NCI-H1436 (cell line): ENCODE measurements at places on chromosomes 12 and 14.

DNA sequence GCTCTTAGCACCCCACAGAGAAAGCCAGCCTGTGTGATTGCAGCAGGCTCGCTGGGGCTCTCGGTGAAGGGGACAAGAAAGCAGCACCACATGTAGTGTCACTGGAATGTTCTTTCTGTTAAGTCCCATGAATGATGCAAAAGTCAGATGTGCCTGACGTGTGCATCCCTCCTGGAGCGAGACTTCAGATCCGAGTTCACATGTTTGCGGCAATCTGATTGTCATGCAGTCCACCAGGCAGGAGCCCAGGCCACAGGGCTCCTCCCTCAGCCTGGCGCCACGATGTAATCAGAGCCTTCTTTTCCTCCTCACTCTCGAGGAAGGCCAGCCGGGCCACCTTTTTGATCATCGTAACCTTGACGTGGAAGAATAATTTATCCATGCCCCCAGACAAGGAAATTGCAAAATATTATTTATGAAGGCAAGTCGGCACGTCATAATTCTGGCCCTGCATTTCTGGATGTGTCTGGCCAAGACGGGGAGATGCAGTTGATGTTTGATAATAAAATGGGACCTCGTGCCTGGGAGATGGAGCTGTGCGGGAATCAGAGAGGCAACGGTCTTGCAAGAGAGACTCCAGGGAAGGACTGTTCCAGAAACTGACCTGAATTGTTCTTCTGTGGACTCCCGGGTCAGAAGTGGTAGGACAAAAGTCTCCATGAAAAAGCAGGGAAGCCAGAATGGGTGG, 214.6 kb downstream of the PHETA1 start:
- DNase-seq: no peak

- DNase-seq: peak; percentile 57
Observed at GRCh38 chr14:60514378-60514740, 5.4 kb downstream of the SIX6 start.

DNA sequence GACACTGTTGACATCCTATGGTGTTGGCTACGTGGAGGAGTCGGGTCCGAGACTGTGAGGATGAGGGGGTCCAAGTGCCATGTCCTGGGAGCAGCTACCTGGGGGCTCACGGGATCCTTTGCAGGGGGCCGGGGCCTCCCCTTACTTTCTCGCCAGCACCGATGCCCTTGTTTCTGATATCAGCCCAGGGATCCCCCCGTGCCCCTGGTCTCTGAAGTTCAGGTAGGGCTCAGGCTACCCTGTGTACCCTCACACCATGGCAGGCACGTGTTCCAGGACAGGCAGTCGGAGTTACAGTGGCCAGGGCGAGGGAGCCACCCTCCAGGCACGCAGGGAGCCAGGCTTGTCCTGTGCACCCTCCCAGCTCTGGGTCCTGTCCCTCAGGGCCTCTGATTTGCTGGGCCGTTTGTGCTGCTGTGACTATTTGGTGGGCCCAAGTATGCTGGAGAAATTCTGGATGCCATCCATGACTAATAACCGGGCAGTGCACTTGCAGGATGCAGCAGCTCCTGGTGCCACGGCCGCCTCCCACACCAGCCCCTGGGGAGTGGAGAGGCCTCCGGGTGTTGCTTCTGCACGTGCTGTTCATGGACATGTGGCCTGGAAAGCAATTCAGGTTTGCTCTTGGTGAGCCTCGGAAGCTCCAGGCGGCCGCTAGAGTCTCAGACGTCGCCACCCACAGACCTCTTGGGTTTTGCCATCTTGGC, 93.1 kb upstream of the SFSWAP start:
- no peak for DNase-seq

- DNase-seq: no peak
Observed at GRCh38 chr12:51886021-51886710, 1.7 kb upstream of the ANKRD33 start.

DNA sequence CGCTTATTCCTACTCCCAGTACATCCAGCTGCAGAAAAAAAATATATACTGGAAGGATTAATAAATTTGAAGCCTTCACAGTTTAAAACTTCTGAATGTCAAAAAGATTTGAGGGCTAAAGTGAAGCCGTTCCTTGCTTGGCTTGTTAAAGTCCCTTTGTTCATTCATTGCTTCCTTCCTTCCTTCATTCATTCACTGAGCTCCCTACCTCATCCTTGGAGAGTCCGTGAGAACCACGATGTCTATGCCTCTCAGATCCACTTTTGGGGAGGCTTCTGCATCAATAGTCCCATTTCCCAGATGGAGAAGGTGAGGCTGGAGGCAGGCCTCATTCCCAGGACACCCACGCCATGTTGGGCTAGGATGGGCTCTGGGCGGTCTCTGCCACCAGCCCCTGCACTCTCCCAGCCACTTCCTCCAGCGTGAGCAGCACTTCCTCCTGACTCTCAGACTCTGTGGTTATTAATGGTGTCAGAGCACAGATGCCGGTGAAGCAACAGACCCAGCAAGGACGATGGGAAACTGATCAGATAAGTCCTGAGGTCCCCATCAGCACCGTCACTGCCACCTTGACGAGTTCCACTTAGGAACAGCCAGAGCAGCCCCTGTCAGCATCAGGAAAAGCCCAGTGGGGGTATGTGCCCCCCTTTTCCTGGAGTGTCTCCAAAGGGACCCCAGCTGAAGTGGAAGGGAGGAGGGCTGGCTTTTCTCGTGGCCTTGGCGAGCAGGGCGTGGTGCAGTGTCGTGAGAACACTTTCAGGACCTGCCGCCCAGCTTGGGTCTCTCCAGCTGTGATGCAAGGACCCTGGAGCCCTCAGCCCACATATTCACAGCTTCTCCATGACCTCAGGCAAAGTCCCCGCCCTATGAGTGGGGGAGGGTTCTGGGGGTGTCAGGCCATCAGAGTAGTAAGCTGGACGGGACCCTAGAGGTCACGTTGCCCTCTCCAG, 21.2 kb downstream of the ASB2 start:
- DNase-seq: no peak

DNA sequence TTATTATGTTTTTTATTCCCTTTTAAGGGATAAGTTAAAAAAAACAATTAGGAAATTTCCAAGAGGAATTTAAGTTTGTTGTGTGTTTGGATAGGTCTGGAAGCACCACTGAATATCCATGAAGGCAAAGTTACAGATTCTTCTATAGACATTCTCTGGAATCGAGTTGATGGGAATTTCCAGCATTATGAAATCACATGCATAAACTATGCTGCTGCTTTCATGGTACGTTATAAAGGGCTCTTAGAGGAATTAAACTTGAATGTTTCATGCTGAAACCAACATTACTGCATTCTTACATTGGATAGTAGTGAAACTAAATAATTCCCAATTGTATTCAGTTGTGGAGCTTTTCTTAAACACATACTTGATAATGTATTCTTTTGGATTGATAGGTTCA, 21.5 kb upstream of the PTPRQ start:
- DNase-seq: no peak

DNA sequence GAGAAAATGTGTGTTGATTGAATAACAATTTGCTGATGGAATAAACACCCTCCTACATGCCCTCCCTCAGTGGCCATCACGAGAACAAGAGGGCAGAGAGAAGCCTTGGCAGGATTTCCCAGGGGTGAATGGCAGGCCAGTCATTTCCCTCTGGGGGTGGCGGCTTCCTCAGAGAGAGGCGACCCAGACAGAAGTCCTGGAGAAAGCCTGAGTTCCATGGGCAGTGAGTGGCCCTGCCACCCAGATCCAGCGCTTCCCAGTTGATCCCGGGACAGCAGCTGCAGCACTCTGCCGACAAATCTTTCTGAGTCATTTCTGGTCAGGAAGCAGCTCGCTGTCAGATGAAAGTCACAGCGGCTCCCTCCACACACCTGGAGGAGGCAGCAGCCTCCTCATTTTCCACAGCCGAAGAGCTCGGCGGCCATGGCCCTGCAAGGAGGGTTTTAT, 123.0 kb downstream of the SCARB1 start:
- DNase-seq: no peak
